ENCODE measurements at places on chromosomes 12 and 14.

GRCh38 chr14:49972823-49973222 lies 79.9 kb downstream of the ARF6 start:
- DNase-seq: no peak

DNA sequence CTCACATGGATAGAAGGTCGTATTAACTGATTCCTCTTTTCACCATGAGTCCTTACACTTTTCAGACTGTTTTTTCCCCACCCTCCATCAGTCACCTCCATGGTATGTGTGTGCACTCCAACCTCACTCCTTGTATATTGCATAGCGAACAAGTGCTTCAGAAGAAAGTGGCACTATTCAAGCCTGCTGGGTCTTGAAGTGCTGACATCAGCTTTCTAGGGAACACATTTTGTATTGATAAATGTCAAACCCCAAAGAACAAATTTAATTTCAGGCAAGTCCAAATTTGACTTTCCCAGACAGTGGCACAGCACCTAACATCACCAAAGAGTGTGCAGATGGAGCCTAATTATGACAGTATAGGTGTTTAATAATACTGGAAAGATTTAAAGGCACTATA lies 617.4 kb upstream of the STXBP6 start:
- DNase-seq: no peak

DNA sequence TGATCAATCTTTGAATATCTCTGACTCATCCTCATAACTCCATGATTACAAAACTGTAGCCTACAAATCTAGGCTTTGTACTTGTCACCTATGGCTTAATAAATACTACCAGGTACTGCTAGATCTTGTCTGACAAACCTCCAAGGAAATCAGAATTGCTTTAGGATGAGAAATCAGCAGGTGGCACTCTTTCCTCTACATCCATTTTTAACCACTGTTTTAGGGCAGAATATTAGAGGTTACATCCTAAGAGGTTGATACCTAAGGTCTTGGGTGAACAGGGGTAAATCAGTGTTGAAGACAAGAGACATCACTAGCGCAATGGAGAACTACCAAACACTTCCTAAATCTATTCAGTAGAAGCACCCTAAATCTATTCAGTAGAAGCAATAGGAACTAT lies 63.1 kb upstream of the SOX5 start:
- no peak for DNase-seq

DNA sequence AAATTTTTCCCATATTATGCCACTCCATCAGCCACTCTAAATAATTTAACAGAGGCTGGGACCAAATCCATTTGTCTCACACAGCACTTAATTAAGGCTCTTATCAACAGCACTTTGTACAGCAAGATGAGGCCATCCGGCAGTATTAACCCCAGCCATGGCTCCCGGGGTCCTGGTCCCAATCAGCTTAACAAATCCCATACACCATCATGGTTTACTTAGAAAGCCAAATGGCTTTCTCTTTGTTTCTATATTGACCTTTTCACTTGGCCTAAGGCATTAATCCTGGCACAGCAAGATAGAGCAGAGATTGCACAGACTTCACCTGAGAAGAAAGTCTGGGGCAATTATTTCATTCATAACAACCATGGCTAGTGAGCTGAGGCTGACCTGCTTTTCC lies 38.6 kb downstream of the SPTSSA start:
- DNase-seq: no peak

DNA sequence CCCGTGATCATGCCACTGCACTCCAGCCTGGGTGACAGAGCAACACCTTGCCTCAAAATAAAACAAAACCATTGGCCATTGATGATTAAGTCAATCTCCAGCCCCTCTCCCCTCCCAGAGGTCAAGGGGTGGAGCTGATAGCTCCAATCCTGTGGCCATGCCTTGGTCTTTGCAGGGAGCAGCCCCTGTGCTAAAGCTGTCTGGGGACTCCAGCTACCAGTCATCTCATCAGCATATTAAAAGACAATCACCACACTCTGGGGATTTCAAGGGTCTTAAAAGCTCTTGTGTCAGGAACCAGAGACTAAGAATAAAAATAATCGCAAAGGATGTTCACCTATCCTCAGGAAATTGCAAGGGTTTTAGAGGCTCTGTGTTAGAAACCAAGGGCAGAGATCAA lies 30.6 kb downstream of the HCAR2 start:
- DNase-seq: no peak
